ENCODE measurements at places on chromosomes 3 and 15. TPM values are rescaled to one million over a fixed set of nuclear protein-coding genes. Genes with fewer than 3 reads are reported as not detected.

XXYLT1 gene
- total RNA-seq: 8.9 TPM

PCSK6 gene
- 12.3 TPM for total RNA-seq

THAP10 gene
- 2.4 TPM for total RNA-seq

RPL15 gene
- 1,413 TPM for total RNA-seq

ACKR2 gene
- total RNA-seq: 5.3 TPM

PCOLCE2 gene
- 41.0 TPM for total RNA-seq

CHRD gene
- total RNA-seq: 4.1 TPM

SLC30A4 gene
- total RNA-seq: 4.8 TPM

DNA sequence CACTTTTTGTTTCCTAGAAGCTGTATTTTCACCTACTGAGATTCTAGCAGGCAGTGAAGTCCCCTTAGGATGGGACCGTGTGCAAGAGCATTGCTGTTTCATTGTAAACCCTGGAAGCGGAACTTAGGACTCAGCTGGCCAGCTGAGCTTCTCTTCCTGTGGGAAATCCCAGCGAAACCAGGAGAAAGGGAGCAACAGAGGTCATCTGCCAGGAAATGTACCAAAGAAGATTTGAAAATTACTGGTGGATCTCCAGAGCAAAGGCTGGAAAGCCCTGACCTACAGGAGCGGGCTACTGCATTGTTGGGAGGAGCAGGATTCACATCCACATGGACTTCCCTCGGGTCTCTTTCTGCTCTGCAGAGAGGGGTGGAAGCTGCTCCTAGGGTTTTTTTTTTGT, 7.6 kb upstream of the ADPRH start:
- no peak for DNase-seq

GRCh38 chr15:24971052-24971451, 16.3 kb downstream of the SNRPN start:
- no peak for DNase-seq

DNA sequence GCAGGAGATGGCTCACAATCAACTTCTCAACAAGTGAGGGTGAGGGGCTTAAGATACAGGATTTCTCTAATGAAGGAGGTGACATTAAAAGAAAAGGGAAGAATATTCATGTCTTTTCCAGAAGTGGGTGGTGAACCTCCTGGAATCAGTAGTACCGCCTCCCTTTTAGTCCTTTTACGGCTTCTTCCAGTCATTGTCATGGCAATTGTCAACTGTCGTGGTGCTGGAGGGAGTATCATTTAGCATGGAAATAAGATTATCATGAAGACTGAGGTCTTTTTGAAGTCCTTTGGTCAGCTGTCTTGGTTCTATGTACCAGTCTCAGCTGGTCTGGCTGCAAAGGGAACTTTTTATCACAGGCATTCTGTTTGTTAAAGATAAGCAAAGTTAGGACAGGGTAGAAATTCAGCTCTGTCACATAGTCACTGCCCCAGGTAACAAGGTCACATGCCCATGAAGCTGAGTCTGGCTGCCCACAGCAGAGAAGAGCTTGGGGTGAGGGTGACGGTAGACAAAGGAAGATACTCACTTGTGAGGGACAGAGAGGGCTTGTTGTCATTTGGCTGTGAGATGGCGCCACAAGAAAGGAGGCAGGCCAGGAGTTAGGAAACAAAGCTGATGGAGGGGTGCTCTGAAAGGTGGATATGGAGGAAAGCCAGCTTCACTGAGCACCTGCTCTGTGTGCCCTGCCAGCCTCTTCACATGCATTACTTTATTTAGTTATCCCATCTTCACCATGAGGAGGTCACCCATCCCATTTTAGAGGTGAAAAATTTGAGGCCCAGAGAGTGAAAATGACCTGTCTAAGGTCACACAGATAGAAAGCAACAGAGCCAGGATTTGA, 228.2 kb upstream of the TRIM42 start:
- no peak for DNase-seq

GRCh38 chr15:77871852-77872371, 205.6 kb downstream of the TBC1D2B start:
- peak; percentile 30 for DNase-seq

DNA sequence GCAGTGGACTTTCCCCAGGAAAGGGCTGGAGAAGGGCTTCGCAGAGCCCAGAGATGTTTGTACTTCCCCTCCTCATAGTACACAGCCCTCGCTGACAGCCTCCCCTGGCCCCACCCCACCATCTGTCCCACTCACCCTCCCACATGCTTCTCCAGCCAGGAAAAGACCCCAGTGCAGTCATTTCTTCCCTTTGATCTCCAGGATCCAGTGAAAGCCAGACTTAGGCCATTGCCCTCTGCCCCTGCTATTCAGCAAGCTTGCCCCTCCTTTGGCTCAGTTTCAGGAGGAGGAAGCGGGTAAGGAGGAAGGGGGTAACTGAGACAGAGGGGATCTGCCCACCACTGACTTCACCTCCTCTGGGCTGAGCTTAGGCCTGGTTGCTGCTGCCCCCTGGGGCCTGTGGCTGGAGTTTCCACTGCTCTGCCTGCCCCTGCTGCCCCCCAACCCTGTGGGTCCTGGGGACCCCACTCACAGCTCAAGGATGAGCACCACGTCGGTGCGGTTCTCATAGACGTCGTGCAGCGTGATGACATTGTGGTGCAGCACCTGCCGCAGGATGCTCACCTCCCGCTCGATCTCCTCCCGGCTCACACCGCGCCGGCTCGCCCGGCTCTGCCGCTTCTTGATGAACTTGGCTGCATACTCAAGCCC, 63.1 kb downstream of the DAPK2 start:
- no peak for DNase-seq

DNA sequence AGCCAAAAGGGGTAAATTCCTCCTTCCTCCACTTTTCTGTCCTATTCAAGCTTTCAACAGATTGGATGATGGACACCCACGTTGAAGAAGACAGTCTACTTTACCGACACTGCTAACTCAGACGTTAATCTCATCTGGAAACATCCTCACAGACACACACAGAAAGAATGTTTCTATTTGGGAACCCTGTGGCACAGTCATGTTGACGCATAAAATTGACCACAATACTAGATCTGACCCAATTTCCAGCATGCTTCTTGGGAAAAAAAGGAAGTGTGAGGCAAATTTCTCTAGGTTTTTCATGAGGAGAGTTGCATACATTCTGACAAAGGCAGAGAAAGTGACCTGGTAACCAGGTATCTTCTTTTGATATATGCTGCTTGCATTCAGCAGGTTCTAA, 594.1 kb downstream of the FGF12 start:
- no peak for DNase-seq

- no peak for DNase-seq
Measured at GRCh38 chr15:33848011-33848410, 120.3 kb upstream of the CHRM5 start.

DNA sequence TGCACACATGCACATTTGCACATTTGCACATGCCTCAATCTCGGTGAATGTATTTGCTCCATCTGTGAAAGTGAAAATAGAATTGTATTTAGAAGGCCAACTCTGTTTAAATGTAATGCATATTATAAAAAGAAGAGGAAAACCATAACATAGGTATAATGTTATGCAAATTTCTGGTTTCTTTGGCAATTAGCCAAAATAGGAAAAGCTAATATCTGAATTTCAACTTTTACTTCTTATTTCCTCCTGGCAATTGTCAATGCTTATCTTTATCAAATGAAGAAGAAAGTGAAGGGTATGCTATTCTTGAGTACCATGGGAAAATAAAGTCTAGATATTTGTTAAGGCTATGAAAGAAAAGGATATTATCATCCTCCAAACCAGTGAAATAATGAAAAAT, 76.7 kb upstream of the SLC2A2 start:
- DNase-seq: no peak

DNA sequence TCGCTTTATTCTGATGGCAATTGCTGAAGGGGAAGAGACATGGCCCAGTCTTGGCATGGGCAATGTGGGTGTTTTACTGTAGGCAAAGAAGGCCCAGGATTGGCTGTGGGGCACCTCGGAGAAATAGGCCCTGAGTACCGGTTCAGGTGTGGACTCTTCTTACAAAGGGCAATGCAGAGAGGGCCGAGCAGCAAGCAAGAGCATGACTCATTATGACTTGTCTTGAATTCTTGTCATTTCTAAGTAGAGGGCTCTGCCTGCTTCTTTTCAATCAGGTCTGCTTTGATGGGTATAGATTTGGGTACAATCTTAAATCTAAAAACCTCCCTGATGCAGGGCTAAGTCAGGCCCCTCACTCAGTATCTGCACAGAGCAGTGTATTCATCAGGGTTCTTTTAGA, 14.8 kb upstream of the BUB1B start:
- no peak for DNase-seq

DNA sequence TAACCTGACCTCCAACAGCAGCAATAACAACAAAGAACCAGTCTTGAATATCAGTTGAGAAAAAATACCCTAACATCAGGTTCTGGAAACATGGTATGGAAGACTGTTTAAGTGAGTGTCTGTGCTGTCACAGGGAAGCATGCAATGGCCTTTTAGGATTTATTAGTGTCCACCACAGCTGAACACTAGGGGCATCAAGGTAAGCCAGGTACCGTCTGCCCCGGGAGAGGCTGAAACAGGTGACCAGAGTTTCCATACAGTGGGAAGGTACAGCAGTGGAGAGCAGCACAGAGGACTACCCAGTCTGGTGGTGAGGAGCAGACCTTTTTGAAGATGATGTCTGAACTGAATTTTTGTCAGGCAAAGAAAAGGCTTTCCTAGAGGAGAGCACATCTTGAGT, 18.4 kb downstream of the ZDHHC23 start:
- DNase-seq: no peak

GRCh38 chr15:61731099-61731498, 329.1 kb downstream of the VPS13C start:
- no peak for DNase-seq

DNA sequence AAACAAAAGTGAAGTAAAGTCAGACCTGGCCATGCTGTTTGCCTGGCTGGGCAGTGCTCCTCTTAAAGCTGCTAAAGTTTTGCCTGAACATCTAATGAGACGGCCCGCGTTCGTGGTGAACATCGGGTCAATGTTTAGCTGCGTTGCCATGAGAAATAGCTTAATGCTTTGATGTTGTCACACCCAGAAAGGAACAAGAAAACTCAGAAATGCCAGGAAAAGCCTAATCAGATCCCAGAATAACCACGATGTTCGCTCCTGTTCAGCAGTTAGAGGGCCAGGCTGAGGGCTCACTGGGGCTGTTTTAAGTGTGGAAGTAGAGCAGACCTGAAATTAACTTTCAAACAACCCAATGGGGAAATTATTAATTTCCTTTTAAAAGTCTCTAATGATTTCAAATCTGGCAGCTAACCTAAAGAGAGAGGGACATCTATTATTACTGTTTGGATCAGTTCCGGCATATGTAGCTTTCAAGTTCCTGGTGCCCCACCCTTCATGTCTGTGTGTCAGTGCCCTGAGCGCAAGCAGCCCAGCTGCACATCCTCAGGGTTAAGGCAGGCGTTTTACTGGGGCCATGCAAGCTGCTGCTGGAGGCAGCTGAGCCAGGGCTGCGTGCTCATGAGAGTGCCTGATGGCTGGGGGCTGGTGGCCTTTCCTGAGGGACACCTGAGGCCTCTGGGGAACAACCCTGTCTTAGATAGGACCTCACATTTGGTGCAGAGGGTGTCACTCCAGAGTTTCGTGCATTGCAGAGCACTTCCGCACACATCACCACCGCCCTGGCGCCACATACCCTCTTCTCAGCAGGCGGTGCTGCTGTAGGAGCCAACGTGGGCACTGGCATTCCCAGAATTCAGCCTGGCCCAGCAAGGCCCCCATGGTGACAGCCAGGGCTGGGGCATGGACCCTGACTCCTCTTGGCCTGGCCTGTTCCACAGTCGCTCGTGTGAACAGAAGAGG, 76.6 kb downstream of the LRRK1 start:
- no peak for DNase-seq

DNA sequence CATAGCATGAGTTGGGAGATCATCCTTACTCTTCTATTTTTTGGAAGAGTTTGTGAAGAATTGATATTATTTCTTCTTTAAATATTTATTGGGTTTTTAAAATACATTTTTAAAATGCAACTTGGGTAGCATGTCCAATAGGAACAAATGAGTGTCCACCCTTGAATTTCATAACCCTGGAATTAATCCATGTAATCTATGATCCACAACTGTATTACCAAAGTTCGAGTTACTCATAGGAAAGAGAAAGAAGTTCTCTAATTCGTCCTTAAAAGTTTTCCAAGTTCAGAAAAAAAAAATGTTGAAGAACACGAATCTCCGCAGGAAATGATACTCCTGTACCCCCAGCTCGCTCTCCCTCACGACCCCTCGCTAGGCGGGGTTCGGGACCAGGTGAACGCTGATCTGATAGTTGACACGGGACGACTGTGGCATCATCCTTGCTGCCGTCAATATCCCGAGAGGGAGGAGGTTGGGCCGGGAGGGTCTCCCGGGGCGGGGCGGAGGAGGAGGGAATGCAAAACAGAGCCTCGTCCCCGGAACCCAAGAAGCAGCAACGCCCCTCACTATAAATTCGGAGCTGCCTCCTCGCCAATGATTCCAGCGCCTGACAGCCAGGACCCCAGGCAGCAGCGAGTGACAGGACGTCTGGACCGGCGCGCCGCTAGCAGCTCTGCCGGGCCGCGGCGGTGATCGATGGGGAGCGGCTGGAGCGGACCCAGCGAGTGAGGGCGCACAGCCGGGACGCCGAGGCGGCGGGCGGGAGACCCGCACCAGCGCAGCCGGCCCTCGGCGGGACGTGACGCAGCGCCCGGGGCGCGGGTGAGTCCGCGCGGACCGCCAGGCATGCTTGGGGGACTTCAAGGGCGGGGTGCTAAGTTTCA, at the start of gene AGTR1:
AGTR1 (plus strand) TSS at position 598 of the 884 bp plus-strand sequence. CDS start 43,133 bp downstream, outside the sequence.
- DNase-seq: peak; percentile 45

- DNase-seq: no peak
Measured at GRCh38 chr3:122646146-122646988, 34.3 kb upstream of the PARP14 start.

DNA sequence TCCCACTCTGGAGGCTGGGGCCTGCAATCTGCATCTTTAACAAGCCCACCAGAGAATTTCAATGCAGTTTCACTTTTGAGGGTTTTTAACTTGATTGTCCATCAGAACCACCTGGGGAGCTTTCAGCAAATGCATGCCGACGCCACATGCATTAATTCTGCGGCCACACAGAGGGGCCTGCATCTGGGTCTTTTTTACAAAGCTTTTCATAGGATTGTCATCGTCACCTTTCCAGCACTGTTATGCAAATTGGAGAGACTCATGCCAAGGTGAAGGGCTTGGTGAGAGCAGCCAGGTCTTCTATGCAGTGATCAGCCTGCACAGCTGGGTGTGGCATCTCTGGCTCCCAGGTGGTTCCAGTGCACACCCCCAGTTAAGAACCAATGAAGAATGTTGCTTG, 143.0 kb upstream of the CTDSPL start:
- DNase-seq: no peak

DNA sequence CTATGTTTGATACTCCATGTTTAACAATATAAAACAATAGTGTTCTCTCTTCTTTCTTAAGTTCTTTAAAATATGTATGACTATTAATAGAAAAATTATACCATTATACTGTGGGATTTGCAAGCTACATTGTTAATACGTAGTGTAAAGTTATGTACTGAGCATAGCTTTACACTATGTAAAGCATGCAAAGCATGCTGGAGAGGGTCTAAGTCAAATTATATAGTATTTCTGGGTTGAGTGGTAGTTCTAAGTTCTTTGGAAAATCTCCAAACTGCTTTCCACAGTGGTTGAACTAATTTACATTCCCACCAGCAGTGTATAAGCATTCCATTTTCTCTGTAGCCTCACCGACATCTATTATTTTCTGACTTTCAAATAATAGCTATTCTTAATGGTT, 253.0 kb downstream of the RAP2B start:
- DNase-seq: no peak

- no peak for DNase-seq
Measured at GRCh38 chr15:31934821-31935220, 95.5 kb upstream of the CHRNA7 start.
